ENCODE measurements at places on chromosomes 5 and 9. TPM values are rescaled to one million over a fixed set of nuclear protein-coding genes. Genes with fewer than 3 reads are reported as not detected.

The PAEP gene
- total RNA-seq, result not detected

The ZNG1C gene
- total RNA-seq, result 40.5 TPM

The OR1L4 gene
- not detected for total RNA-seq

The MARCOL gene
- total RNA-seq, result not detected

The NTNG2 gene
- total RNA-seq, result not detected

The FLT4 gene
- total RNA-seq, result not detected

The ZDHHC11B gene
- not detected for total RNA-seq

The INSL6 gene
- total RNA-seq, result not detected

The PCDHGB2 gene
- total RNA-seq, result 0.28 TPM

The C1QTNF3 gene
- 8.3 TPM for total RNA-seq

The GAS1 gene
- not detected for total RNA-seq

The GPX3 gene
- total RNA-seq, result 93.2 TPM

The ENHO gene
- not detected for total RNA-seq

The ACO1 gene
- 26.1 TPM for total RNA-seq

The CCDC127 gene
- 24.1 TPM for total RNA-seq

The SPINK13 gene
- total RNA-seq, result not detected

The PCDHGA2 gene
- total RNA-seq, result 0.13 TPM

The ADAMTSL1 gene
- total RNA-seq, result not detected

The C1QTNF2 gene
- total RNA-seq, result 0.20 TPM

The OR2Y1 gene
- total RNA-seq, result not detected

The GTF2H2 gene
- total RNA-seq, result 18.8 TPM

The PRRX2 gene
- total RNA-seq, result 1.6 TPM

The ZNF883 gene
- total RNA-seq, result 1.7 TPM

The PCAT7 gene
- total RNA-seq, result 3.8 TPM

The IFNA21 gene
- not detected for total RNA-seq

The C5orf52 gene
- total RNA-seq, result not detected

The C7 gene
- total RNA-seq, result not detected

The LCNL1 gene
- 0.41 TPM for total RNA-seq

The CNOT6 gene
- 43.8 TPM for total RNA-seq

The MZB1 gene
- 0.50 TPM for total RNA-seq

The MELK gene
- 48.1 TPM for total RNA-seq

The ZNF367 gene
- 12.6 TPM for total RNA-seq

The TARS1 gene
- total RNA-seq, result 477 TPM

The SDHA gene
- total RNA-seq, result 443 TPM

The FBP2 gene
- total RNA-seq, result not detected

The GMCL2 gene
- total RNA-seq, result not detected

The SLC25A46 gene
- total RNA-seq, result 19.0 TPM

The EGFL7 gene
- total RNA-seq, result 53.1 TPM

The STK32A gene
- total RNA-seq, result not detected

The RASGRF2 gene
- total RNA-seq, result 0.48 TPM

Data from PC-9 (cell line).